ELF-1 (cell line): ENCODE measurements at places on chromosomes 6 and 20.
A peak's percentile ranks its signal among the peaks of the same experiment; 100 is the strongest.

- no peak for DNase-seq
These were observed 9.6 kb downstream of the WTAP start for GRCh38 chr6:159736908-159737307.

GRCh38 chr6:7910298-7910653, 312 bp downstream of the TXNDC5 start:
- no peak for DNase-seq

- peak; percentile 97 for DNase-seq
These were observed 17.5 kb downstream of the LEMD2 start for GRCh38 chr6:33771146-33772081.

DNA sequence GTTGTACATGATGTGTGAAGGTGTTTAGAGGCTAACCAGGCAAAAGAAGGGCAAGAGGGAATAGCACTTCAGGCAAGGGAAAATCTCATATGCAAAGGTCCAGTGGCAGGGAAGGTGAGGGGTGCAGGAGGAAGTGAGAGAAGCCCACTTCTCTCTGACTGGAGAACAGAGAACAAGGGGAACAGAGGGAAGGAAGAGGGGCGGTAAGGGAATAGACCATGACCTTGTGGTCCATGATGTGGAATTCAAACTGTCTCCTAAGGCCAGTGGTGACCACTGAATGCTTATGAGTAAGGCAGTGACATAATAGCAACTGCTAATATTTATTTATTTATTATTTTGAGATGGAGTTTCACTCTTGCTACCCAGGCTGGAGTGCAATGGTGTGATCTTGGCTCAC, 20.6 kb upstream of the SLC9A8 start:
- DNase-seq, result no peak

GRCh38 chr6:162941128-162941527, 213.4 kb downstream of the PACRG start:
- DNase-seq, result no peak

GRCh38 chr6:32176476-32177182, 745 bp upstream of the AGPAT1 start:
- DNase-seq, result no peak

DNA sequence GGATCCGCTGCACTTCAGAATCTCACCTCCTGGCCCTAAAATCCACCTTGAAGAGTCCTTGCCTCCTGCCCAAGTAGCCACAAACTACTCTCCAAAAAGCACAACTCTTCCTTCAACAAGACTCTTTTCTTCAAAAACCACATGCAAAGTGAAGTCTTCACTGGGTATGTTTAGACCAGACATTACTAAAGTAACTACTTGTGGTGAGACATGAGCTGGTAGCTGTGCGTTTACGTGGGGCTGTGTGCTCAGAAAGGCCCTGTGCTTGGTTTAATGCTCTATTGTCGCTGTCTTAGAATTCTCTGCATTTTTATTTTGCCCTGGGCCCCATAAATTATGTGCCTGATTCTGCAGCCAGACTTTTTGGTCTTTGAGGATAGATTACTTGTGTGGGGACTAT, 104.4 kb upstream of the HDAC2 start:
- no peak for DNase-seq

- DNase-seq, result no peak
These were observed 122.9 kb downstream of the ZMYND8 start for GRCh38 chr20:47233333-47234188.

GRCh38 chr6:107714104-107714503, 110.0 kb downstream of the SCML4 start:
- DNase-seq, result no peak

DNA sequence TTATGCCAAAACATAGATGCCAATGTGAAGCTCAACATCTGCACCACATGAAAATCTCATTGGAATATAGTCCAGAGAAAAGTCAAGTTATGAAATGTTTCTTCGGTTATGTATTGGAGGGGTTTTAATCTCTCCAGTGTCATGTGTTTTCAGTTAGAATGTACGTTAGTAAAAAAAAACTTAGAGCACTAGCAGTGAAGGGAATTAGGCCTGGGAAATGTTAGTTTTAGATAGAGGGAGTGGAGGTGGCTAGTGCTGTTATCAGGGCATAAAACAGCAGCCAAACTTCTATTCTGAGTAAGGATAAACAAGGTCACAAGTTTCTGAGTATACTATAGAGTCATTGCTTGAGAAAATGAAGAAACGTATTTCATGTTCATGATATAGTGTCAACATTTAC, 42.9 kb downstream of the HDGFL1 start:
- no peak for DNase-seq

- DNase-seq, result no peak
These were observed 3.1 kb downstream of the STXBP5 start for GRCh38 chr6:147207351-147207750.

DNA sequence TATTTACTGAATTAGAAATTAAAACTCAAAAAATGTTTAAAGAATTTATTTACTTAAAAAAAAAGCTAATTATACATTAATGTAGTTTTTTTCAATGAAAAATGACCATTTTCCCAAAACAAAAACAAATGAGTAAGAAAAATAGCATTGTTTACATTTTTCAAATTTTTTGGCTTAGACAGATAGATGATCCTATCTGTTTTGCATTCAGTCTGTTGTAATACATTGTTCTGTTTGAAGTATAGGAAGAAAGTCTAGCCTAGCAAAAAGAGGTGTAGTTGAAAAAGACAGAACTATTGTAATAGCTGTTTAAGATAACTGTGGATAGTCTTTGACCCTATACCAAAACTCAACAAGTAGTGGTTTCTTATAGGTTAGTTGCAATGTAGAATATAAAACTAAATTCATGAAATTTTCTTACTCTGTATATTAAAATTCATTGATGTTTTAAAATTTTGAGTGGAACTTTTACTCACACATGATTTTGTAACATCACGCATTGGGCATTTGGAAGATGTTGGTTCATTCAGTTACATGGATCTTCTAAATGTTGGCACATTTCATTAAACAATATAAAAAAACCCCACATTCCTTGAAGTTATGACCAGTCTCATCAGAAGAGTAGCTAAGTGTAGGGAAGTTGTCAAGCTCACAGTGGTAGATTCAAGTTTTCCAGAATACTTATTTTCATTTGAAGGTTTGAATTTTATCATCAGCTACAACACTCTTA, 62.0 kb downstream of the KCNS1 start:
- DNase-seq, result no peak

DNA sequence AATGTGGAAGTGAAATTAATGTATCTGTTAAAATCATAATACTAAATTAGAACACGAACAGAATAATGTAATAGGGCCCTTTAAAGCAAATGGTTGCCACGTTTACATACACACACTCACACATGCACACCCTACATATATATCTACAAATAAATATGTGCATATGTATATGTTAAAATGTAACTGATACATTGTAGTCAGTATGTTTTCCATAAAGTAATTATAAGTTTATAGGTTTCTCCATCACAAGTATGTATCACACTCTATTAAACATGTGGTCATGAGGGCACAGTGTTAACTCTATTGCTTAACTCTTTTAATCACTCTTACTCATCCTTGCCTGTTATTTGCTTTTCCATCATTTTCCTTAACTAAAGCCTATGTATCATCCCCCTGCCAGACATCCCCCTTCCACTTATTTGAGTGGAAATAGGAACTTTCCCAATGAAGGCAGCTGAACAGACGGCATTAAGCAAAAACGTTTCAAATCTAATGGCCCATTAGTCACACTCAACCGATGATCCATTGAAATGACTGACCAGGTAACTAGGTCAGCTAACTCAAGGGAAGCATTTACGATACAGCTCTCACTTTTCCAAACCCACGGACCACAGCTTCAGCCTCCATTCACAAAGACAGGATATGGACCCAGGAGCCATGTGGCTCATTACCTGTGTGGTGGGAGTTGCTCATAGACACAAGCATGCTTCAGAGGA, 89.3 kb downstream of the HAO1 start:
- no peak for DNase-seq

- DNase-seq, result no peak
These were observed 5.1 kb downstream of the BEND3 start for GRCh38 chr6:107110200-107110599.

DNA sequence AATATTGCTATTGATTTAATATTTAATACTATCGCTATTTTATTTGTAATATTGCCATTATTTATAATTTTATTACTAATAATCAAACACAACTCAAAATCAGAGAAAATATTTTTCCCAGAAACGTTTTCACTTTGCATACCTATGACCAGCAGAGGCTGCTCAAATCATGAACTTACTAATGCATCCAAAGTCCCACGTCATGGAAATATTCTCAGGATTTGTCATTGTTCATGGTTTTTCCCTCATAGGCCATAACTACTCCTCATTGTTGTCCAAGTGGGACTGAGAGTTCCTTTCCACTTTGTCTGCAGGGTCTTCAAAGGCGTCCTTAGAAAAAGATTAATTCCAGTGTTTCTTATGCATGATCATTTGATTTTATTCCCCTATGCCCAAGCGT, 344.8 kb downstream of the THBS2 start:
- DNase-seq, result no peak

DNA sequence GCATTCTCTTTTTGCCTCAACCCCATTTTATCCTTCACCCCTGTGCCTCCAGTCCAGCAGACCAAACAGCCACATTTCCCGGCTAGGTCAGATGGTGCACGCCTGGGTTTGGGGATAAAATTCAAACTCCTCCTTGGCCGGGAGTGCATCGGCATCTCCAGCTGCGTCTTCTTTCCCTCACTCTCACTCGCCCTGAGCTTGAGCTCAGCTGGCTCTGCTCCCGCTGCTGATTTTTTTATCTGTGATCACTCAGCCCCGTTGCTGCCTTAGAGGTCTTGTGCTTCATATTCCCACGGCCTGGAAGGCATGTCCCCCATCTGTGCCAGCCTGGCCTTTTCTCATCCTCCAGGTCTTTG, 6.8 kb upstream of the EZR start:
- DNase-seq, result no peak

GRCh38 chr6:106527117-106527516, 102.2 kb downstream of the RTN4IP1 start:
- DNase-seq, result no peak

DNA sequence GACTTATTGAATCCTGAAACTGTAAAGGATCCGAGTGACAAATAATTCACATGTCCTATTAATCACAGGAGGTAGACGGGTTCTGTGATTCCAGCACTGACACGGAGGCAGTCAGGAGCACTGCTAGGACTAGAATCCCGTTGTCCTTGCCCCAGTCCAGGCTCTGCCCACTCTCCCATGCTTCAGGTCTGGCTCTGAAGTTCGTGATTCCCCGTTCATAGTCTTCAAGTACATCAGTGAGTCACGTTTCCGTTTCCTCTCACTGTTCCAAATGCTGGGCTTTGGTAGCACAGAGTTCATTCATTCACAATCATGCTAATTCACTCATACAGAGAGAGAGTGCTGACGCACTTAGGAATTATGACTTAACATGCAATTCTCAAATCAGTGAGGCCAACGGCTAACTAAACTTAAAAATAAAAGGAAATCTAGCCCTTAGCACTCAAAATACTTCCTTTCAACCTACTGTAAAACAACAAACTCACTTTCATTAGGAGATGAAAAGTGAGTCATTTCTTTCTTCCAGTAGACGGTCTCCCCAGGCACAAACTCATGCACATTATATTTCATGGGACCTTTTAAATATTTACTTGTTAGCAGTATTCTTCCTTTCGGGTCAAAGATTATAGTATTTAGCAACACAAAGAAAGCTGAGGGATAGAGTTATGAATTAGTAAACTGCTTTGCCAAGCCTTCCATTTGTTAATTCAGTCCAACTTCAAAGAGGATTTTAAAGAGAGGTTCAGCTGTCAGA, 94.0 kb upstream of the NHSL1 start:
- DNase-seq, result no peak

GRCh38 chr6:157774153-157775135, 48.6 kb upstream of the SNX9 start:
- no peak for DNase-seq

DNA sequence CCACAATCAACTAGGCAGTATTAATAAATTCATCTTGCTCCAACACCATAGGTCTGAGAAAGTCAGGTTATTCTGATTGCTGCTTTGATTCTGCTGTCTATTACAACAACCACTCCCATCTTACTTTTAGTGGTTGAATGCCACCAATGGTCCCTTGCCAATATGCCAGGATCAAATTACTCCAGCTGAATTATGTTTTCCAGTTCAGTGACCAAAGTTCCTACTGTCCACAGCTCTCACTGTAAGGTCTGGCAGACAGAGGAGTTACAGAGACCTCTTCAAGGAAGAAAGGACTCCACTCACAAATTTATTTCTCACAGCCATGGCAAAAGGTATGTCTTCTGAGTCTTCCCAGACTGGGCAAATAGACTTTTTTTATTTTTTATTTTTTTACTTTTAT, 557.0 kb downstream of the HAO1 start:
- no peak for DNase-seq

DNA sequence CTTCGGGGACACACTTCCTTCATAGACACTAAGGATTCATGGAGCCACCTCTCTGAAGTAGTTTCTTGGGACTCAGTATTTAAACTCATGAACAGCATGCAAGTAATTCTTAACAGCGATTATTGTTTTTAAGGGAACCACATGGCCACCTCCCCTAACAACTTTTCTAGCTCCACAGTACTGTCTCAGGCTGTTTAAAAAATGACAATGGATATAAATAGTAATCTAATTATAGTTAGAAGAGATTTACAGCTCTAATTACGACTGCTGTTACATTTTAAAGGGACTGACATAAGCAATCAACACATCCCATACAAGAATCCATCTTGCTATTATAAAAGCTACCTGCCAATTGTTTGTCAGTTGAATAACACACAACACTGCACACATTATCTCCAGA, 72.1 kb upstream of the HDGFL1 start:
- DNase-seq, result no peak

GRCh38 chr6:32785781-32786533, 22.6 kb upstream of the HLA-DQB2 start:
- DNase-seq, result peak; percentile 63

GRCh38 chr20:503048-503737, 40.4 kb downstream of the CSNK2A1 start:
- no peak for DNase-seq

DNA sequence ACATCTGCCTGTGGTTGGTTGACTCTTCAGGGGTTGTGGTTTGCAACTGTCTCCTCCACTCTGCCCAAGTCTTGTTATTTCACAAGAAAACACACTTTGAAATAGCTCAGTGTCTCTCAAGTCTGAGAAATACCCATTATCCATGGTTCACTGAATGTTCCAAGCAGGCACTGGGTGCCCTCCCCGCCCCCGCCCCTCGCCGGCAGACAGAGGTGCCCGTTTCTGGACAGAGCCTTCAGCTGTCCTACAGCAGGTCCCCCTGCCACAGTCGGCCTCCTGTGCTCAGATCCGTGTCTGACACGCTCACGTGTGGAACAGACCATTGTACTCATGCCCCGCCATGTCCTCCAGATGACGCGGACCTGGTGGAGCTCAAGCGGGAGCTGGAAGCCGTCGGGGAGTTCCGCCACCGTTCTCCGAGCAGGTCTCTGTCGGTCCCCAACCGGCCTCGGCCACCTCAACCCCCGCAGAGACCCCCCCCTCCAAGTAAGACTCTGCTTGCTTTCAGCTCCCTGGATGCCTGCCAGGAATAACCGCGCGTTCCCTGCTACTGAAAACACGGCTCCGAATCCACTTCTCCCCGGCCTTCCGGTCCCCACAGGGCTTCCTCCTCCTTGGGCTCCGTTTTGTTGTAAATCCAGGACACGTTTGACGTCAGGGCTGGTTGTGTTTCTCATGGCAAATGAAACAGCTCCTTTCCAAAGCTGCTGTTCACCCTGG, 81.4 kb downstream of the SERAC1 start:
- DNase-seq, result no peak
